ENCODE measurements at places on chromosomes 16 and 17. TPM values are rescaled to one million over a fixed set of nuclear protein-coding genes. Genes with fewer than 3 reads are reported as not detected.

The SMCR8 gene
- 8.9 TPM for polyA plus RNA-seq

The EPOP gene
- polyA plus RNA-seq, result 0.38 TPM

The PSME3 gene
- 63.9 TPM for polyA plus RNA-seq

The KIAA0513 gene
- 3.8 TPM for polyA plus RNA-seq

The KRTAP4-3 gene
- polyA plus RNA-seq, result not detected

The TSPOAP1 gene
- polyA plus RNA-seq, result 5.3 TPM

The KRT17 gene
- polyA plus RNA-seq, result 0.98 TPM

The CLEC18A gene
- polyA plus RNA-seq, result 0.29 TPM

The MYH2 gene
- polyA plus RNA-seq, result 32.9 TPM

The ANTKMT gene
- polyA plus RNA-seq, result 14.2 TPM

The SULT1A2 gene
- polyA plus RNA-seq, result 0.47 TPM

The DNAI2 gene
- 0.15 TPM for polyA plus RNA-seq

The TNFSF13 gene
- 3.5 TPM for polyA plus RNA-seq

The OTOP3 gene
- polyA plus RNA-seq, result not detected

The PMFBP1 gene
- polyA plus RNA-seq, result 3.7 TPM

The NECAB2 gene
- polyA plus RNA-seq, result 0.84 TPM

The TBC1D16 gene
- polyA plus RNA-seq, result 33.8 TPM

The HOXB5 gene
- polyA plus RNA-seq, result 0.29 TPM

The ABCC12 gene
- 0.25 TPM for polyA plus RNA-seq

The PDILT gene
- not detected for polyA plus RNA-seq

The HOXB13 gene
- polyA plus RNA-seq, result not detected

The ORMDL3 gene
- polyA plus RNA-seq, result 49.8 TPM

The GDPD3 gene
- 8.2 TPM for polyA plus RNA-seq

The TEKT1 gene
- polyA plus RNA-seq, result 0.43 TPM

The UNC13D gene
- polyA plus RNA-seq, result 6.4 TPM

The KRTAP9-7 gene
- not detected for polyA plus RNA-seq

The CD300A gene
- polyA plus RNA-seq, result 1.8 TPM

The CIBAR2 gene
- not detected for polyA plus RNA-seq

The CBFA2T3 gene
- 19.5 TPM for polyA plus RNA-seq

The TBX21 gene
- 0.20 TPM for polyA plus RNA-seq

The KRTAP17-1 gene
- polyA plus RNA-seq, result not detected

The TBC1D3E gene
- 4.4 TPM for polyA plus RNA-seq

The ABCC11 gene
- polyA plus RNA-seq, result 0.15 TPM

The LPO gene
- polyA plus RNA-seq, result not detected

The TNFRSF12A gene
- 34.9 TPM for polyA plus RNA-seq

The ZACN gene
- polyA plus RNA-seq, result 11.7 TPM

The DCUN1D3 gene
- 4.3 TPM for polyA plus RNA-seq

The CCL8 gene
- 0.52 TPM for polyA plus RNA-seq

The SLC5A11 gene
- 0.16 TPM for polyA plus RNA-seq

The PERCC1 gene
- polyA plus RNA-seq, result not detected

The C1QTNF1 gene
- 3.3 TPM for polyA plus RNA-seq

The C1QL1 gene
- 0.82 TPM for polyA plus RNA-seq

The CHST4 gene
- 0.07 TPM for polyA plus RNA-seq

The SPAG9 gene
- polyA plus RNA-seq, result 60.1 TPM

The BCL6B gene
- polyA plus RNA-seq, result 18.6 TPM

The WNK4 gene
- 0.88 TPM for polyA plus RNA-seq

The SLFN11 gene
- polyA plus RNA-seq, result 6.8 TPM

The SHISA9 gene
- polyA plus RNA-seq, result 0.12 TPM

The KRTAP4-4 gene
- not detected for polyA plus RNA-seq
